ENCODE measurements at places on chromosomes 6 and 20. TPM values are rescaled to one million over a fixed set of nuclear protein-coding genes. Genes with fewer than 3 reads are reported as not detected.

PDE7B gene
- total RNA-seq, result 16.5 TPM

PCK1 gene
- not detected for total RNA-seq

CD24 gene
- total RNA-seq, result 377 TPM

PSORS1C1 gene
- 1.1 TPM for total RNA-seq

KIF25 gene
- total RNA-seq, result 1.6 TPM

GHRH gene
- total RNA-seq, result not detected

- no peak for DNase-seq
Observed at GRCh38 chr6:169345146-169345545, 91.5 kb upstream of the THBS2 start.

DNA sequence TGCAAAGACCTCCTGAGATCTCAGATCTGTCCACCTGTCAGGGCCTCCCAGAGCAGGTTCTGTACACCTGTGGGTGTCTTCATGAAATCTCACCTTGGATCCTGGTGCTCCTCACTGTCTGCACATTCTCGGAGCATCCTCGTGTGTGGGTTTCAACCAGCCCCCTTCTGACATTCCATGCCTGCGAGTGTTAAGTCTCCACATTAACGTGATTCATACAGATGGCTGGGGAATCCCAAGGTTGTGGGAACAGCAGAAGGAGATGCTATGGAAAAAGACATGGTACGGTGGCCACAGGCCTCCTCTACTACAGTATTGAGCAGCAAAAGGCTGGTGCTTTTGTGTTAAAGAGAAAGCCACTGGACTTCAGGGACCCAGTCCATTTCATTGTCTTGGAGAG lies 556.5 kb downstream of the DHX35 start:
- DNase-seq, result no peak

GRCh38 chr6:39196673-39197091 lies 32.6 kb downstream of the KCNK5 start:
- DNase-seq, result no peak

DNA sequence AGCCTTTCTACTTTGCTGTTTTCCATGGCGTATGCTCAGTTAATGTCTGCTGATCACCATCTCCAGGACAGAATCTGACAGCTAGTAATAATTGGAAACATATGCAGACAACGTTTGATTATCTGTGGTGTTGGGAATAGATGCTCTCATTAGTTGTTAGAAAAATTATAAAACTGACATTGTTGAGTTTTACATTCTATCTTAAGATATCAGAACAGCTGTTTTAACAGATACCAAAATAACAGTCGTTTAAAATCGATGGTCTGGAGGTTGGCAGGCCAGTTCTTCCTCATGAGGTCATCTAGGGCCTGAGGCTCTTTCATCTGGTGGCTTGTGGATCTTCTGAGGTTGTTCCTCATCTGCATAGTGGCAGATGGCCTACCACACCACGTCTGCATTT lies 137.6 kb downstream of the AIG1 start:
- no peak for DNase-seq

DNA sequence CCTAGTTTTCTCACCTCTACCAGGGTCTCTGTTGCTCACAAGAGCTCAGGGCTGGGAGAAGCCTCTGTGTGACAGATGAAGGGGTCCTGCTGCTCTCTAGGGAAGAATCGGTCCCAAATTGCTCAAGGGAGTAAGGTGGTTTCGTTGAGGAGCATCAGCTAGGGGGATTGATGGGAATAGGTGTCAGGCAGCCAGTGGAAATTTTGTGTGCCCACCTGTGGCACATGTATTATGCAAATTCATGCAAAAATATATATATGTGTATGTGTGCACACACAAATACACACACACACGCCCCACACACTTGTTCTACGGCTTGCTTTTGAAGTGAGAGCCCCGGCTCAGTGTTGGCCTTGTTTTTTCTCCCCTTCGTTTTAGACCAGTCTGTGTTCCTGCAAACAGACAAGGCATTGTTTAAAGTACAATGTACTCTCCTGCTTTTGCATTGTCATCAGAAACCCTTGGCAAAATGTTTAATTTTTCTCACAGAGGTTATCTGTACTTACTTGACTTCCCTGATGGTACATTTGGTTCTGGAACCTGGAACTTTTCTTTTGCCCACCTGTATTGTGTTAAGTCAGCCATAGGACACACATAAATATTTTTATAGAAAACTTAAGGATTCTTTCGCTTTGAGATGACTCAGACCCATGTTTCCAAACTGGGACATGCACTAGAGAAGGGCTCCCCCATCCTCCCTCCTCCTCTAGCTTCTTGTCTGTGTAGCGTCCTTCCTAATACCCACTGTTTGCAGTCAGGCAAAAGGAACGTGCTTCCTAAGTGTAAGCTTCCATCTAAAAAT lies 26.7 kb downstream of the FOXO3 start:
- DNase-seq, result no peak

DNA sequence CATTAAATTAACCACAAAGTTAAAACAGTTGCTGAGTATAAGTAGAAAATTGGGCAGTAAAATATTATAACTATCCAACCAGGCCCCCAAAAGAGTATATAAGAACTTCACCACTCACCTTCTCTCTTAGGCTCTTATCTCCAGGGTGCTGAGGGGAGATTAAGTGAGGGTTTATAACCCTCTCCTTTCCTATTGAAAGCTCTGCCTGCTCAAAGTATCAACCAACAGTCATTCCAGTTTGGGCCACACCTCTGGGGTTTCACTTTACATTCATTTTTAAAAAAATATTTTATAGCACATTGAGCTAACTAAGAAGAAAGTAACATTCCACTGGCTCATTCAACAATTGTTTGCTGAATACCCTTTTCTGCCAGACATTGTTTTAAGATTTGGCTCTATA lies 22.1 kb downstream of the GSTA4 start:
- no peak for DNase-seq

DNA sequence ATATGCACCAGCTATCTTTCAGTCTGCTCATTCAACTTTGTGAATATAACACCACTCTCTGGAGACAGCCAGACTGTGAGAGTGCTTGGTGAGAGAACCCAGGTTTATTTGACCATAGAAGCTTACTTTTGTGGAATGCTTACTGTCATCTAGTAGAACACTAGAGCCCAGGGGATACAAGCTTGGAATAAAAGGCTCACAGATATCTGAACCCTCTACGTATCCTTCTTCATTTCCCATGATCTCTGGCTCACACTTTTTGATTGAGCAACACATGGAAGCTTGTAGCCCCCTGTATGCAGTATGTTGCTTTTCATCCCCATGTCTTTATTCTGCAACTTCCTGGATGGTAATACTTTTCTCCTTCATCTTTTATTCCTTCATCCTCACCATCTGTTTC lies 835.3 kb upstream of the CITED2 start:
- DNase-seq, result no peak

GRCh38 chr6:138162955-138163575 lies 1.3 kb downstream of the ARFGEF3 start:
- no peak for DNase-seq

GRCh38 chr20:40524071-40524470 lies 165.0 kb downstream of the MAFB start:
- no peak for DNase-seq

DNA sequence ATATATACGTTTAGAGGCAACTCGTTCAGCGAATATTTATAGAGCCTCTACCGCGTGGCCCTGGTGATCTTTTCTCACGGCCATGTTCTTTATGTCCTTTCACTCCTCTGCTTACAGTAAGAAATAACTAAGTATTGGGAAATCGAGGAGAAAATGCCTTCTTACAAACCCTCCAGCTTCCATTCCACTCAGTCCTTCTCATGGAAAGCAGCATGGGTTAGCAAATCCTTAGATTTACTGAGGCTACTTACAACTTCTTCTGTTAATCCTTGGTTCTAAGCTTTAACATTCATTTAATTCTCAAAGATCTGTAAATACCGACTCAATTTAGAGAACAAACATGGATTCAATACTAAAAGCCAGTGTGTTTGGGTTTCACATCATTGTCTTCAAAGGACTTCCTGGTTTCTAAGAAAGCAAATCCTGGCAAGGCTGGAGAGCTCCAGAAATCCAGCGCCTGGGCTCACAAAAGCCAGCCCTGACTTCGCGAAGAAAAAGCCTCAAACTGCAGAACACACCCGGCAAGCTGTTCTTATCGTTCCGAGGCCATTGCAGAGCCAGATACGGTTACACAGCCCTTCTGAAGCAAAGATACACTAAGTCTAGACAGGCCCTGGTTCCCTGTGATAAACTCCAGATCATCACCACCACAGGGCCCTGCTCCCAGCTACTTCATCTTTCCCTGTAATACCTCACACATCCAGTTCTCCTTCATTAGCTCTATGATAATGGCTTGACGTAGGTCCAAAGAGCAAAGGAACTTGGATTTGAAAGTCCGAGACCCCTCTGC lies 19.2 kb downstream of the AGPAT4 start:
- DNase-seq, result no peak

GRCh38 chr6:127775371-127775770 lies 125.5 kb downstream of the THEMIS start:
- no peak for DNase-seq

DNA sequence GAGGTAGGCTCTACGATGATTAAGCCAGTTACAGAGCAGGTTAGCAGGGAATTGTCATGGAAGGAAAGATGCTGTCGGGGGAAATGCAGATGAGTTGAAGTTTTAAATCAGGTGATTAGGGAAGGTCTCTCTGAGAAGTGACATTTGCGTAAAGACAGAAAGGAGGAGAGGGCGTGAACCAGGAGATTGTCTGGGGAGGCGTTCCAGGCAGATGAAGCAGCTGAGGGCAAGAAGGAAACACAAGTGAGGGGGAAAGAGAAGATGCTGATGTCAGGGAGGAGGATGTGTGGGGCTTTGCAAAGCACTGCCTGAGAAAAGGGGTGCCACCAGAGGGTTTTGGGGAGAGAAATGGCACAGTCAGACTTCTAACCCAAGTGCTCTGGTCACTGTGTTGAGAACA lies 2.5 kb upstream of the TMEM14B start:
- DNase-seq, result no peak

DNA sequence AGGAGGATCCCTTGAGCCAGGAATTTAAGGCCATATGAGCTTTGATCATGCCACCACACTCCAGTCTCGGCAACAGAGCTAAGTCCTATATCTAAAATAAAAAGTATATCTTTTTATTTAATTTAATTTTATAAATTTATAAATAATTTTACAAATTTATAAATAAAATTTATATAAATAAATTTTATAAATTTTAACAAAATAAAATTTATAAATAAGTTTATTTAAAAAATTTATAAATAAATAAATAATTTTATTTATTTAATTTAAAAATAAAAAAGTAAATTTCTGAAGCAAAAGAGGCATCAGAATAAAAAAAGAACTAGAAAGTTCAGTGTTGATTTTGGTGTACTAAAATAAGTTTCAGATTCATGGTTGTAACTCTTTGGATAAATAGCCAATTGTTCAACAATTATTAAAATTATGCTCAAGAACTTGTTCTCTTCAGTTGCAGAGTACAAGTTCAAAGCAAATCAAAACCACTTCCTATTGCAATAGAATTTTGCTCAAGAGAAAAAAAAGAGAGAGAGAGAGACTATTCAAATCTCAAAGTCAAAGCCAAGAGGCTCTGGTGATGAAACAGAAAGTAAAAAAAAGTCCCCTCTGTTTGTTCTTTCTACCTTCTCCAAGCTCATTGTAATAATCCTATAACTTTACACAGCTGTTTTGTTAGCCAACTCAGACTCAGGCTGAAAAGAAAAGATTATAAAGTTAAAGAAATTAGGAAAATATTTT lies 547.5 kb upstream of the ADGRB3 start:
- no peak for DNase-seq

DNA sequence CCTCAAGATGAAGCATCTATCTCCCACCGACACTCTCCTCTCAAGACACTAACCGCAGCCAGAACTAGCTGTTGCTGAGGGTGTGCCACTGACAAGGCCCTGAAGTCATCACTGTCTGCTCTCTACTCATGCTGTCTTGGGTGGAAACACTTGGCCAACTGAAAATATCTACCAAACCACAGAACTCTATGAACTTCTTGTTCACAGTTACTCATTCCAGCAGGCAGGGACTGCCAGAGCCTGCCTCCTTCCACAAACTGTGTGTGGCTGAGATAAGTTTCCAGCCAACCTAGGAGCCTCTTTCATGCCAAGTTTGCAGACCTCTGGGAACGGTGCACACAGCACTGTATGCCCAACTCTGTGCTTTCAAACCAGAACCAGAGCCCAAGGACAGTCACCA lies 45.5 kb upstream of the NXT1 start:
- no peak for DNase-seq

- no peak for DNase-seq
Observed at GRCh38 chr6:40315060-40315459, 272.1 kb downstream of the LRFN2 start.

DNA sequence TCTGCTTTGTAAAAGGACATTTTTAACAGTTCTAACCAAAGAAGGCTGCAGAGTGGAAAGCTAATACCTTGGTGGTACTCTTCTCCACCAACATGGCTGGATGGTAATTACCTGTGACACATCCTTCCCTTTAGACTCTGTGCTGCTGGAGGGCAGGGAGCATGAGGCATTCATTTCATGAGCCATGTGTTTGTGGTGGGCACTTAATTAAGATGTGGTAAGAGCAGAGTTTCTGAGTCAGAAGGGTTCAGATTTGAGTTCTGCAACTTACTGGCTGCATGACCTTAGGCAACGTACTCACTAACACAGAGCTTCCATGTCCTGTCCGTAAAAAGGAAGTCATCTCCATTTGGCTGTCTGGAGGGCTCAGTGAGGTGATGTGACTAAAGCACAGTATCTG lies 9.1 kb upstream of the ZNF133 start:
- DNase-seq, result no peak

DNA sequence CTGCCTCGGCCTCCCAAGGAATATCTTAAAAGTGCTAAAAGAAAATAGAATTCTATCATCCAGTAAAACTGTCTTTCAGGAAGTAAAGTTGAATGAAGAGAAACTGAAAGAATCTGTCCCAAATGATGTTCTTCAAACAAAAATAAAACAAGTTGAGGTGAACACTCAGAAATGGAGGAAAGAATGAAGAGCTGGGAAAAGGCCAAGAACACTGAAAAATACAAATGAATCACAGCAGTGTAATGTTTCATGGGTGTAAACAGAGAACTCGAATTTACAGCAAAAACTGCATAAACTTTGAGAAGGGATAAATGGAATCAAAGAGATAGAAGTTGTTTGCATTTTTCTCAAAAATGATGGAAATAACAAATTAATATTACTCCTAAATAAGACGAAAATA lies 317.3 kb downstream of the TAF4 start:
- DNase-seq, result no peak

DNA sequence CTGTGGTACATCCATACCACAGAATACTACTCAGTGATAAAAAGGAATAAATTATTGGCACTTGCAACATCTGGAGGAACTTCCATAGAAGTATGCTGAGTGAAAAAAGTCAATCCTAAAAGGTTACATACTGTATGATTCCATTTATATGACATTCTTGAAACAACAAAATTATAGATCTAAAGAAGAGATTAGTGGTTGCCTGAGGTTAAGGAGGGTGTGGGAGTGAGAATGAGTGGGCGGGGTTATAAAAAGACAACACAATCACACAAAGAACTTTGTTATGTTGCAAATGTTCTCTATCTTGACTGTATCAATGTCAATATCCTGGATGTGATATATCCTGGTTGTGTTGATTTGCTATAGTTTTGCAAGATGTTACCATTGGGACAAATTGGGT lies 21.2 kb downstream of the SNRPB start:
- DNase-seq, result no peak
